ENCODE measurements at places on chromosomes 6 and 20.

GRCh38 chr6:15929685-15930084 is 199.2 kb upstream of the MYLIP start:
- H3K4me1 ChIP-seq: no peaks in the 10 kb centered on the region
- no peak overlapping the region for H3K4me3 ChIP-seq
- H3K36me3 ChIP-seq: peaks cover 3% of the 10 kb centered on the region
- no peak overlapping the region for H3K27ac ChIP-seq
- H3K27me3 ChIP-seq: no peaks in the 10 kb centered on the region

DNA sequence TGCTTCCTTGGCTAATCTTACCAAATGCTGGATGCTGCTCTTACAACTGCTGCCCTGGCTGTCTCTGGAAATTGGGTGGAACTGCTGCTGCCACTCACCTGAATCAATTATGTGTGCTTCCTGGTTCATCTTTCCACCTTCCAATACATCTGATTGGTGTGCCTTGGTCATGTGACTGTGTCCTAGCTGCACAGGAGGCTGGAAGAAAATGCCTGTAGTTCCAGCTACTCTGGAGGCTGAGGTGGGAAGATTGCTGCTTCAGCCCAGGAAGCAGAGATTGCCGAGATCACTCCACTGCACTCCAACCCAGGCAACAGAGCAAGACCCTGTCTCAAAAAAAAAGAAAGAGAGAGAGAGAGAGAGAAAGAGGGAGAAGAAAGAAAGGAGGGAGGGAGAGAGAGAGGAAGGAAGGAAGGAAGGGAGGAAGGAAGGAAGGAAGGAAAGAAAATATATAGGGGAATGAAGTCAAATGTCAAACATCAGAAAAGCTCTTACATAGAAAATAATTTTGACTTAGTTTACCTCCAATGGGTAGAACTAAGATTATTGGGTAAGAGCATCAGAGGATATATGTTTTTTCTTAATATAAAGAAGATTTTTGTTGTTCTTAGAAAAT is 14.1 kb upstream of the PPARD start:
- peaks cover 8% of the 10 kb centered on the region for H3K36me3 ChIP-seq
- H3K4me3 ChIP-seq: no peak overlapping the region
- H3K27ac ChIP-seq: no peak overlapping the region
- H3K27me3 ChIP-seq: no peaks in the 10 kb centered on the region

DNA sequence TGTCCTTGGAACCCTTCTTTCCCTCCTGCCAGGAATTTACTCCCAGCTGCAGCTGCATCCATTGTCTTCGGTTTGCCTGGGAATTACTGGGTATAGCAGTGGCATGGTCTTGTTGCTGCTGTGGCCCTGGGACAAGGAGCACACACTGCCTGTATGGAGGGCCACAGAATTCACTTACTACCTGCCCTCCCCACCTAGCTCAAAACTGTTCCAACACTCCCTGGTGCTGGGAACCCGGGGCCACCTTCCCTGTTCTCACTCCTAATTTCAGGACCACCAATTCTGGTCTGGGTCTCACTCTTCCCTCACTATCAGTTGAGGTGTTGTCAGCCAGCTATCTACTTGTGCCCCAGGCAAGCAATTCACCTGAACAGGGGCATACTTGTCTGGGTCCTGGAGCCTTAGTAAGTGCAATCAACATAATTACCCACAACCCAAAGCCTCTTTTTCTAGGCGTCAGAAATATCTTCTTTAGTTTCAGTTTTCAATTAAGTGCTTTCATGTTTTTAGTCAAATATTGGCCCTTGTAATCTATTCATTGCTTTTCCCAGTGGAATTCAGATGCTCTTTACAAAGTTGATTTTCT is 47.2 kb downstream of the METTL24 start:
- no peaks in the 10 kb centered on the region for H3K27me3 ChIP-seq
- H3K4me3 ChIP-seq: no peak overlapping the region
- DNase-seq: no peak
- H3K36me3 ChIP-seq: no peaks in the 10 kb centered on the region

GRCh38 chr6:56891754-56892153 is 63.2 kb upstream of the BEND6 start:
- DNase-seq: no peak
- peaks cover 11% of the 10 kb centered on the region for H3K4me1 ChIP-seq
- H3K27ac ChIP-seq: no peak overlapping the region
- no peaks in the 10 kb centered on the region for H3K36me3 ChIP-seq
- H3K27me3 ChIP-seq: no peaks in the 10 kb centered on the region

DNA sequence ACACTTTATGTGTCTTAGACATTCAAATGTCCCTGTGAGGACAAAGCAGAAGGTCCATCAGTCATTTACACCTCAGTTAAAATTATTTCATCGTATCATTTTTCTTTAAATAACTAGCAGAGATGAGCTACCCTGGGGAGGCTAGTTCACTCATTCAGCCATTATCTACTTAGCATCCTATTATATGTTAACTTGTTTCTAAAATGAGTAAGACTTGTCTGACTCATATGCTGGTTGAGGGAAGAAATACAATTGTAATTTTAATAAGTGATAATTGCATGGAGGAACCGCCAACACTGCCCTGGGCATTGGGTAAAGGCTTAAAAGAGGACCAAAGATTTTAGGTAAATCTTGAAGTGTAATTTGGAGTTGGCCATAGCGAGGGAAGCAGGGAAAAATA is 12.4 kb upstream of the PTPRK start:
- no peak overlapping the region for H3K4me3 ChIP-seq
- DNase-seq: no peak
- peaks cover 9% of the 10 kb centered on the region for H3K27me3 ChIP-seq
- H3K27ac ChIP-seq: no peak overlapping the region

GRCh38 chr6:100267721-100268123 is 197.0 kb downstream of the SIM1 start:
- H3K27ac ChIP-seq: no peak overlapping the region
- no peaks in the 10 kb centered on the region for H3K4me1 ChIP-seq
- DNase-seq: no peak
- H3K27me3 ChIP-seq: no peaks in the 10 kb centered on the region

DNA sequence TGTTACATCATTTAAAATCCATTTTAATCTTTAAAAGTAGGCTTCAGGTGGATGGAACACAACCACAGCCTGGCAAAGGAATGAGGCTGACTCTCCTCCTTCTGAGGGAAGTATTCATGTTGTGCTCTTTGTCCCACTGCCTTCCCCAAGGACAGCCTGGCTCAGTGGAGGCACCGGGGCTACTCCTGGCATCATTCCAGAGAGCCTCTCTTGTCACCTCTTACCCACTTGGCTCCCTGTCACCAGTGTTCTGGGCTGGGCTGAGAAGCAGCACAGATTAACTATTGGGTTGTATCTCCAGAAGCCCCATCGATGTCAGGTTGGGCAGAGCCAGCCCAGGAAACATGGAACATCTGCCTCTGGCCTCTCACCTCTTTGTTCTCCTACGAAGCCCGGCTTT is 10.7 kb upstream of the TP53INP2 start:
- H3K27me3 ChIP-seq: no peaks in the 10 kb centered on the region
- no peak overlapping the region for H3K4me3 ChIP-seq
- no peaks in the 10 kb centered on the region for H3K4me1 ChIP-seq
- H3K27ac ChIP-seq: no peak overlapping the region

- H3K4me1 ChIP-seq: no peaks in the 10 kb centered on the region
- DNase-seq: no peak
- no peak overlapping the region for H3K4me3 ChIP-seq
- no peak overlapping the region for H3K27ac ChIP-seq
- no peaks in the 10 kb centered on the region for H3K27me3 ChIP-seq
Measured at GRCh38 chr6:84667252-84668213, 96.9 kb downstream of the TBX18 start.

DNA sequence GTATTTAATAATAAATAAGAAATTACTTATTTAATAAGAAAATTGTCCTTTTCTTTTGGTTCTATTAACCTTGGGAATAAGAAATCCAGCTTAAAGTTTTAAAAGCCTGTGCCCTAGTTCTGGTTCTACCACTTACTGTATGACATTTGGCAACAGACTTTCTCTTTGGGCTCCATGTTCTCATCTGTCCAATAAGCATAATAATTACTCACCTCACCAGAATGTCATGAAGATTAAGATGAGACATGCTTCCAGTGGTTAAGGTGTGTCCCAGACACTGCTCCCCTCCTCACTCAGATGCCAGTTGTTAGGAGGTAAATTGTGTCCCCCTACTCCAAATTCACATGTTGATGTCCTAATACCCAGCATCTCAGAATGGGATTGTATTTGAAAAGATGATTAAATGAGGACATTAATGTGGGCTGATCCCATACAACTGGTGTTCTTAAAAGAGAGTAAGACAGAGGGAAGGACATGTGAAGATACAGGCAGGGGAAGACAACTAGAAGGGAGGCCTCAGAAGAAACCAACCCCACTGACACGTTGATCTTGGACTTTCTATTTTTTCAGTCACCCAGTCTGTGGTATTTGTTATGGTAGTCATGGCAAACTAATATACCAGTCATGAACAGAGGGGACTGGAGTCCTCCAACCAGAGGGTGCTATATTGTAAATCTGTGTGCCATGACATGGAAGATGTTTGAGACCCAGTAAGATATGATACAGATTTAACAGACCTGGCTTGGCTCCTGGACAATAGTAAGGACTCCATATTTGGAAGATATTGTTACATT is 6.4 kb upstream of the MICAL1 start:
- no peak for DNase-seq
- peak overlapping the region; percentile 62 for H3K27ac ChIP-seq
- no peaks in the 10 kb centered on the region for H3K27me3 ChIP-seq
- no peak overlapping the region for H3K4me3 ChIP-seq

- H3K27ac ChIP-seq: no peak overlapping the region
- no peak for DNase-seq
- H3K4me3 ChIP-seq: no peak overlapping the region
- H3K4me1 ChIP-seq: no peaks in the 10 kb centered on the region
Measured at GRCh38 chr20:22810626-22811569, 224.2 kb upstream of the SSTR4 start.

- no peak overlapping the region for H3K4me3 ChIP-seq
- no peak overlapping the region for H3K27ac ChIP-seq
- H3K27me3 ChIP-seq: no peaks in the 10 kb centered on the region
- no peaks in the 10 kb centered on the region for H3K36me3 ChIP-seq
Measured at GRCh38 chr20:59620860-59621505, 16.6 kb downstream of the PHACTR3 start.

GRCh38 chr6:127878115-127878514 is 22.7 kb downstream of the THEMIS start:
- H3K27ac ChIP-seq: peak overlapping the region; percentile 84
- DNase-seq: no peak
- peaks cover 19% of the 10 kb centered on the region for H3K36me3 ChIP-seq
- H3K27me3 ChIP-seq: no peaks in the 10 kb centered on the region
- H3K4me1 ChIP-seq: peaks cover 82% of the 10 kb centered on the region
- H3K4me3 ChIP-seq: peak overlapping the region; percentile 74

GRCh38 chr6:17042422-17043147 is 59.3 kb upstream of the STMND1 start:
- no peak overlapping the region for H3K4me3 ChIP-seq
- peaks cover 28% of the 10 kb centered on the region for H3K27me3 ChIP-seq
- no peak for DNase-seq
- H3K4me1 ChIP-seq: no peaks in the 10 kb centered on the region
- H3K36me3 ChIP-seq: no peaks in the 10 kb centered on the region
- H3K27ac ChIP-seq: no peak overlapping the region

DNA sequence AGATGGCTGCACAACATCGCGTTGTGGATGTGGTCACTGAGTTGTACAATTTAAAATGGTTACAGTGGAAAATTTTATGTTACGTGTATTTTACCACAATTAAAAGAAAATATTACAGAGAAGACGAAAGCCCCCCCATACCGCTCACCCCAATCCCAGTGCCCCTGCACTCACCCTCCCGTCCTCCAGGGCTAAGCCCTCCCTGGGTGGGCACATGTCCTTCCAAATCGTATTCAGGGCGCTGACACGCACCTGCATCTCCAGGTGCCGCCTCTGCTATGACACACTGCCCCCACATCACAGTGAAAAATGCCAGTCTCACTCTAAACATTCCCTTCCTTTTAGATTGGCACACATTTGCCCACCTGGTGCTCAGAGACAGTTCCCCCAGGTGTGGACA is 49.4 kb downstream of the PSMG4 start:
- H3K36me3 ChIP-seq: no peaks in the 10 kb centered on the region
- no peak overlapping the region for H3K27ac ChIP-seq
- no peaks in the 10 kb centered on the region for H3K4me1 ChIP-seq
- H3K4me3 ChIP-seq: no peak overlapping the region

- H3K36me3 ChIP-seq: no peaks in the 10 kb centered on the region
- peak overlapping the region; percentile 79 for H3K4me3 ChIP-seq
- peaks cover 57% of the 10 kb centered on the region for H3K27me3 ChIP-seq
- peaks cover 14% of the 10 kb centered on the region for H3K4me1 ChIP-seq
- H3K27ac ChIP-seq: no peak overlapping the region
Measured at GRCh38 chr6:90610301-90610750, 23.5 kb upstream of the MAP3K7 start.

GRCh38 chr6:142448091-142448729 is 146.4 kb downstream of the ADGRG6 start:
- H3K4me1 ChIP-seq: peaks cover 3% of the 10 kb centered on the region
- no peak overlapping the region for H3K4me3 ChIP-seq
- no peaks in the 10 kb centered on the region for H3K36me3 ChIP-seq
- no peaks in the 10 kb centered on the region for H3K27me3 ChIP-seq
- DNase-seq: no peak

- DNase-seq: no peak
- H3K27me3 ChIP-seq: peaks cover 17% of the 10 kb centered on the region
- H3K27ac ChIP-seq: no peak overlapping the region
- no peaks in the 10 kb centered on the region for H3K4me1 ChIP-seq
- H3K36me3 ChIP-seq: no peaks in the 10 kb centered on the region
Measured at GRCh38 chr6:112202639-112203341, 51.6 kb downstream of the LAMA4 start.

- H3K27me3 ChIP-seq: no peaks in the 10 kb centered on the region
- no peak overlapping the region for H3K27ac ChIP-seq
- peaks cover 16% of the 10 kb centered on the region for H3K4me1 ChIP-seq
Measured at GRCh38 chr20:2942439-2942838, 69.2 kb downstream of the PTPRA start.

DNA sequence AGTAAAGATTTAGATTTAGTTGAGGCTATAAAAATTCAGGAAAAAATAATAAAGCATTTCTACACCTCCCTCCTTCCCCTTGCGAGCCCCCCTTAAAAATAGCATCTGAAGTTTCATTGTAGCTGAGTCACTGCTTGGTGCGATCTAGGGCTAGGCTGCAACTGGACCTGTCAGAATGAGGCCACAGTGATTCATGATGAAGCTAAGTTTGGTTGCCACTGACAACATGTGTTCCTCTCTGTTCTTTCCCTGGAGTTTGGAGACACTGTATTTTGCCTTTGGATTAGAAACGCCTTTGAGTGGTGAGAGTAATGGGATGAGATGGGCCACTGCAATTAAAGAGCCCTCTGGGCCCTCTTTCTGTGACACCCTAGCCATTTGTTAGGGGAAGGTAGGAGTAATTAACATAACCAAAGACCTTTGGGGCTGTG is 334.1 kb downstream of the NRN1 start:
- no peaks in the 10 kb centered on the region for H3K36me3 ChIP-seq
- no peak overlapping the region for H3K27ac ChIP-seq
- H3K27me3 ChIP-seq: no peaks in the 10 kb centered on the region
- DNase-seq: no peak
- no peak overlapping the region for H3K4me3 ChIP-seq

- H3K4me1 ChIP-seq: no peaks in the 10 kb centered on the region
- no peak for DNase-seq
- H3K4me3 ChIP-seq: no peak overlapping the region
- no peak overlapping the region for H3K27ac ChIP-seq
Measured at GRCh38 chr20:50330504-50331313, 140.1 kb downstream of the CEBPB start.

Data from activated naive CD8-positive, alpha-beta T cell treated with anti-CD3 and anti-CD28 coated beads, Interleukin-2, amount 50 U/mL, for 24 hours (primary cell).